ENCODE measurements at places on chromosomes 3 and 15. TPM values are rescaled to one million over a fixed set of nuclear protein-coding genes. Genes with fewer than 3 reads are reported as not detected.

The PSTPIP1 gene
- 8.3 TPM for total RNA-seq

The MYZAP gene
- 247 TPM for total RNA-seq

The SMAD6 gene
- total RNA-seq, result 9.4 TPM

DNA sequence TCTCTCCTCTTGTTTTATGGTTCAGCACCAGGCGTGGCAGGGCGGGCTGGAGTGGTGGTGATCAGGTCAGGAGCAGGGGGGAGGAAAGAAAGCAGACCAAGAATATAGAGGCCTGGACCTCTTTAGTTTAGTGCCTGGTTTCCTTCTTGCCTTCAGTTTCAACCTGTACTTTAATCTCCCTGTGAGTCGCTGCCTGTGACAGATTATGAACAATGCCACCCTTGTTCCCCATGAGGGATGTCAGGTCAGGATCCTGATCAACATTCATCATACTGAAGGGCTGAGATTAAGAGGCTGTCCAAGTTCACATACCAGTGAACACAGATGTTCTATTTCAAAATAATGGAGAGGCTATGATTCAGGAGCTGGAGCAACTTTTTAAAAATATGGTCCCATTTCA, 11.4 kb downstream of the ENTPD3 start:
- no peak overlapping the region for H3K27ac ChIP-seq
- DNase-seq, result no peak
- no peaks in the 10 kb centered on the region for H3K4me1 ChIP-seq
- H3K27me3 ChIP-seq, result no peaks in the 10 kb centered on the region

- no peak for DNase-seq
- H3K36me3 ChIP-seq, result no peaks in the 10 kb centered on the region
- peak overlapping the region; percentile 57 for H3K27ac ChIP-seq
Measured at GRCh38 chr3:197394464-197395321, 96.3 kb upstream of the DLG1 start.

DNA sequence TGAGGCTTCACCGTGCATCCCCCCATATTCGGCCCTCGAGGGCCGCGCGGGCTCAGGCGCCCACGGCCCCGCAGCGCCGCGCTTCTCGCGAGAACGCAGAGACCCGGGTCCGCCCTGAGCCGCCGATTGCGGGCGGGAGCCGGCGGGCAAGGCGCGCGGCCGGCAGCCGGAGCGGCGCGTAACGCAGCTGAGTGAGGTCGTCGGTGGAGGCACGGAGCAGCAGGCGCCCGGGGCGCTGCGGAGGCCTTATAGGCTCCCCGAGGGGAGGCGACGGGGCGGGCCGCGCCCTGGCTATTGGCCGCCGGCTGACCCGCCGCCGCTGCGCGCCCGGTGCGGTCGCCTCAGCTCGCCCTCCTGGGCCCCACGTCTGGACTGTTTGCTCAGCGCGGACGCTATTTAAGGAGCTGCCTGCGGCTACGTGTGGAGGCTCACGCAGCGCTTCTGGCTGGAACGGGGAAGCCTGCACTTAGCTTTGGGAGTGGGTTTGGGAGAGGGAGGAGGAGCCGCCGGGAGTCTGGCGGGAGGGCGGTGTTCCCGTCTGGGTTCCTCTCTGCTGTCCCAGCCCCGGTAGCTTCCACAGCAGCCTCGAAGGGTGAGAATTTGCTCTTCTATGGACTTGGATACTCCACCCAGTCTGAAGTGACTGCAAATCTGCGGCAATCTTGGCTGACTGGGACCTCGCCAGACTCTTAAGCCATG, at the start of gene PLOD2:
Gene PLOD2, minus strand, starts transcription at position 221 of the 699 bp plus-strand sequence. Its CDS starts 195 bp downstream, at position 26.
- peaks cover 43% of the 10 kb centered on the region for H3K4me1 ChIP-seq
- H3K27ac ChIP-seq, result peak within 1 kb of the TSS; percentile 97
- H3K4me3 ChIP-seq, result peak within 1 kb of the TSS; percentile 83
- H3K27me3 ChIP-seq, result no peaks in the 10 kb centered on the region

DNA sequence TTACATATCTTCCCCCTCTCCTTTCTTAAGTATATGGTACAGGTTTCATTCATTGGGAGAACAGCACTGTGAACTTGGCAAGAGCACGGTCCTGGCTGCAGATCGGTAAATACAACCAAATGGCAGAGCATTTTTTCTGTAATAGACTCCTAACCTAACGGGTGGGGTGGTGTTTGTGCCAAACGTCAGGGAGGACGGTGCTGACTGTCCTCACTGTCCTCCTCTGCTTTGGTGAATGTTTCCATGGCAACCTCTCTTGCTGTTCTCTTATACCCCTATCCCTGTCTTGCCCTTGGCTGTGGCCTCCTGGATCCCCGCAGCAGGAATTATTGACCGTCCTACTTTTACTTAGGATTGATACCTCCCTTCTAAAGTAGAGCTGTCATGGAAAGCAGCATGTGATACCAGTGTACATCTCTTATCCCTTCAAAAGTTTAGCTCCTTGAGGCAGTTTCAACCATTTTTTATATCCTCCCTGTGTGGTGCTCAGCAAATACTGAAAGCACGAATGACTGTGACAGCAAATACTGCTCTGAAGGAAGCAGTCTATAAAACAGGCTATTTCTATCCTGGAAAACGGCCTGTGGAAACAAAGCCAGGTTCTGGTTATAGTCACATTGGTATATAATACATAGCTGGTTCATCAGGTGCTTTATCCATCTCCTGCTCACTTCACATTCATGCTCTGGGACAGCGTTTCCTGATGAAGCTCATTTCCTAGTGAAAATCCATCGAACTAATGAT, 275.4 kb upstream of the C2CD4B start:
- no peaks in the 10 kb centered on the region for H3K27me3 ChIP-seq
- H3K27ac ChIP-seq, result no peak overlapping the region
- H3K4me3 ChIP-seq, result no peak overlapping the region
- peaks cover 11% of the 10 kb centered on the region for H3K4me1 ChIP-seq
- H3K36me3 ChIP-seq, result no peaks in the 10 kb centered on the region
- DNase-seq, result no peak

- H3K4me1 ChIP-seq, result peaks cover 27% of the 10 kb centered on the region
- no peak overlapping the region for H3K27ac ChIP-seq
- no peaks in the 10 kb centered on the region for H3K27me3 ChIP-seq
- no peak overlapping the region for H3K4me3 ChIP-seq
- H3K36me3 ChIP-seq, result no peaks in the 10 kb centered on the region
Measured at GRCh38 chr15:72998226-72998625, 54.0 kb upstream of the NEO1 start.

DNA sequence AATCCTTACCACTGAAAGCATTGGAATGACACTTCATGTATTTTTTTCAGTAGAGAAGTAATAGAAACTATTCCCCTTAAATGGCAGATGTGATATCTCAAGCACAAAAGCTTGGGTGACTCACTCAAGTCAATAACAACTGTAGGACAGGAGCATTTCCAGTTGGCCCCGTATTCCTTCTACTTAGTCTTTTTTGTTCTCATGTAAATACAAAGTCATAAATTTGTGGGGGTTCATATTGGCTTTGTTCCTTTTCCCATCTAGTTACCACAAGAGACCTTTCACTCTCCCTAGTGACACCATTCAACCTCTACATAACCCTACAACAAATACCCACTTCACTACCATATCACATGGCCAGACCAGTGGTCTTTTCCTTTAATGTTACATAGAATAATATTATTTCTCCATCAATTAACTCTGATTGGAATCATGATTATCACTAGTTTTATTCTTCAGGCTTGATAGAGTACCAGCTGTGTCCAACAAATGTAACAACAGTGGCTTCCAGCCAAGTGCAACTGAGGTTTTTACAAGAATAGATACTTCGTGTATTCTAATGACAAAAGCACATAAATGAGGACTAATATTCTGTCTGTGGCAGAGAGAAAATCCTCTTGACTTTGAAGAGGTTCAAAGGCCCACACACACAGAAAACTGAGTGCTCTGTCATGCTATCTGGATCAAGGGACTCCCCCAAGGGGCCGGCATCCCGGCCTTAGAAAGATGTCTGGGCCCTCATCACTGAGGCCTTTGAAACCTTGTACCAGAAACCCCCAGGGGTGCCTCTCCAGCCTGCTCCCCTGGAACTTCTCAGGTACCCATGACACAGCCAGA, 94.0 kb upstream of the THBS1 start:
- no peaks in the 10 kb centered on the region for H3K27me3 ChIP-seq
- peak; percentile 87 for DNase-seq
- H3K36me3 ChIP-seq, result no peaks in the 10 kb centered on the region
- H3K27ac ChIP-seq, result peak overlapping the region; percentile 73
- H3K4me1 ChIP-seq, result peaks cover 55% of the 10 kb centered on the region

DNA sequence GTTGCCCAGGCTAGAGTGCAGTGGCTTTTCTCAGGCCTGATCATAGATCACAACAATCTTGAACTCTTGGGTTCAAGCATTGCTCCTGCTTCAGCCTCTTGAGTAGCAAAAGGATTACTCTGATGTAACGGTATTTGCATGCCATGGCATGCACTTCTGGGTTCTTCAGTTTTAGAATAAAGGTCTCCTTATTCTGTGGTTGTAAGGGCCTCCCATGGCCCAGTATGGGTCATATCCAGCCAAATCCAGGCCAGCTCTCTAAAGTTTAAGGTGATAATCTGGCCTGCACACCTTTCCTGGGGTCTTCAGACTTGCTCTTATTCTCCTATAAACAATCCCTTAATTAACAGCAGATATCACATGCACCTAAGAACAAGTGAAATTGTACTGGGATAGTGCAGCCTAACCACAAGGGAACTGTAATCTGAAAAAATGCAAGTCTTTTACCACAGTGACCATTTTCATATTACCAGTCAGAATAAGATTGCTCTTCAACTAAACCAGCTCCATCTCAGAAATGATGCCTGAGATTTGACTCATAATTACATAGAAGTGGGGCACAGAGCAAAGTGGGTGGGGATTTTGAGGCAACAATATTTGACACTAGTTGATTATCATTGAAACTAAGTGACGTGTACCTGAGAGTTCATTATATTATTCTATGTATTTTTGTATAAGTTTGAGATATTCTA, 25.4 kb downstream of the COMMD2 start:
- no peaks in the 10 kb centered on the region for H3K27me3 ChIP-seq
- H3K36me3 ChIP-seq, result no peaks in the 10 kb centered on the region
- H3K4me1 ChIP-seq, result no peaks in the 10 kb centered on the region

DNA sequence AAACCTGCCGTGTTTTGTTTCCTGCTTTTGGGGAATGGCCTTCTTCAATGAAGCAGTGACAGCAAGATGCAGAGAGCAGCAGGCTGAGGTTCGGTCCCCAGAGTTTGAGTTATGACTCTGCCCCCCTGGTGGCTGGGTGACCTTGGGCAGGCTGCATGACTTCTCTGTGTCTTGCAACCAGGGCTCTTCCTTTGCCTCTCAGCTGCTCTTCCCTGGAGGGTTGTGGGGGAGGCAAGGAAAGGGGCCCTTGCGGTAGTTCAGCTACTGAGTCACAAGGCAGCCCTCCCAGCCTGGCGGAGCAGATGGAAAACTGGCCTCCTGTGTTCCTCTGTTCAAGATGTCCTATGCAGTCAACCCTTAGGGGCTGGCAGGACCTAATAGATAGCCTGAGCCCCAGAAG, 17.1 kb downstream of the CTXND1 start:
- H3K36me3 ChIP-seq, result no peaks in the 10 kb centered on the region
- peak; percentile 83 for DNase-seq
- H3K4me3 ChIP-seq, result no peak overlapping the region
- H3K4me1 ChIP-seq, result no peaks in the 10 kb centered on the region
- no peaks in the 10 kb centered on the region for H3K27me3 ChIP-seq
- H3K27ac ChIP-seq, result no peak overlapping the region

All from esophagus muscularis mucosa (tissue), 4 donors.